ENCODE measurements at places on chromosomes 3 and 15.

DNA sequence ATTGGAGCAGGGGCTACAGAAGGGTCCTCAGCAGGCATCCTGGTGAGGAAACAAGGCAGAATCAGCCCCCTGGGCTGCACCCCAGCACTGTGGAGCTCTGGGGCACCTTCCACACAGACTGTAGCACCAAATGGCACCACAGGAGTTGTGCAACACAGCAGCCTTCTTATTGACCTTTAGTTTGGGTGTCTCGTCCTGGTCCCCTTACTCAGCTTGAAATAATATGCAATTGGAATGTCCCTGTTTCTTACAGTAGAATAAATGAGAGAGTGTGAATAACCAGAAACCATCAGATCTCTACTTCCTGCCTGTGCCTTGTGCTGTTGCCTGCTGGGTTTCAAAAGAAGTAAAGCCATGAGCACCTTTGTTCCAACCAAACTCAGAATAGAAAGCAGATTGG, 44.5 kb downstream of the RPLP1 start:
- DNase-seq: no peak

- no peak for DNase-seq
These were observed 17.8 kb downstream of the LRIG1 start for GRCh38 chr3:66483006-66483405.

- DNase-seq: no peak
These were observed 419.4 kb upstream of the ADAMTS9 start for GRCh38 chr3:65107174-65107573.

- DNase-seq: no peak
These were observed 32.6 kb downstream of the MNS1 start for GRCh38 chr15:56432304-56432703.

- DNase-seq: no peak
These were observed 109.9 kb downstream of the ZPLD1 start for GRCh38 chr3:102544741-102545140.

Measured in amniotic stem cell (primary cell).